ENCODE measurements at places on chromosomes 4 and X. TPM values are rescaled to one million over a fixed set of nuclear protein-coding genes. Genes with fewer than 3 reads are reported as not detected.

Gene DCAF4L1
- 0.07 TPM for total RNA-seq

Gene GPRASP3
- total RNA-seq, result 1.4 TPM

Gene PABPC4L
- not detected for total RNA-seq

Gene MAGEB1
- not detected for total RNA-seq

Gene UGT2B17
- total RNA-seq, result not detected

Gene FAM9B
- not detected for total RNA-seq

Gene DUSP21
- total RNA-seq, result not detected

Gene TMEM271
- total RNA-seq, result not detected

Gene ZBTB33
- 18.0 TPM for total RNA-seq

Gene KIT
- 0.29 TPM for total RNA-seq

Gene HAND2
- total RNA-seq, result not detected

Gene TIMM17B
- 39.9 TPM for total RNA-seq

Gene SPATA4
- total RNA-seq, result not detected

Gene COX7B2
- total RNA-seq, result not detected

Gene DAPP1
- total RNA-seq, result 39.5 TPM

Gene FDCSP
- total RNA-seq, result not detected

Gene VCX3A
- not detected for total RNA-seq

Gene PABPC5
- total RNA-seq, result not detected

Gene GAGE13
- total RNA-seq, result not detected

Gene PF4V1
- not detected for total RNA-seq

Gene AREG
- total RNA-seq, result not detected

Gene CACNA1F
- 0.33 TPM for total RNA-seq

Gene DDX53
- total RNA-seq, result not detected

Gene XAGE1A
- not detected for total RNA-seq

Gene TEX13D
- total RNA-seq, result not detected

Gene SPANXN3
- total RNA-seq, result not detected

Gene NRK
- total RNA-seq, result not detected

Gene RADX
- 7.8 TPM for total RNA-seq

Gene ENAM
- not detected for total RNA-seq

Gene NAP1L3
- 1.3 TPM for total RNA-seq

Gene SMIM43
- not detected for total RNA-seq

Gene RIPPLY1
- not detected for total RNA-seq

Gene FAM156B
- 12.9 TPM for total RNA-seq

Gene FGG
- not detected for total RNA-seq

Gene DRD5
- not detected for total RNA-seq

Gene HGFAC
- total RNA-seq, result 0.10 TPM
